Stimulated activated CD4-positive, alpha-beta T cell treated with anti-CD3 and anti-CD28 coated beads, TNF-alpha, amount 100 ng/mL, for 1 hour (primary cell): ENCODE measurements at places on chromosomes 1 and 21.

GRCh38 chr1:30904962-30905335 is 3.6 kb downstream of the SDC3 start:
- no peak for DNase-seq

- no peak for DNase-seq
Observed at GRCh38 chr1:63148825-63149645, 173.3 kb upstream of the FOXD3 start.

- no peak for DNase-seq
Observed at GRCh38 chr1:208108646-208109330, 135.4 kb downstream of the PLXNA2 start.

- DNase-seq: no peak
Observed at GRCh38 chr1:198160946-198161614, 4.3 kb downstream of the NEK7 start.

DNA sequence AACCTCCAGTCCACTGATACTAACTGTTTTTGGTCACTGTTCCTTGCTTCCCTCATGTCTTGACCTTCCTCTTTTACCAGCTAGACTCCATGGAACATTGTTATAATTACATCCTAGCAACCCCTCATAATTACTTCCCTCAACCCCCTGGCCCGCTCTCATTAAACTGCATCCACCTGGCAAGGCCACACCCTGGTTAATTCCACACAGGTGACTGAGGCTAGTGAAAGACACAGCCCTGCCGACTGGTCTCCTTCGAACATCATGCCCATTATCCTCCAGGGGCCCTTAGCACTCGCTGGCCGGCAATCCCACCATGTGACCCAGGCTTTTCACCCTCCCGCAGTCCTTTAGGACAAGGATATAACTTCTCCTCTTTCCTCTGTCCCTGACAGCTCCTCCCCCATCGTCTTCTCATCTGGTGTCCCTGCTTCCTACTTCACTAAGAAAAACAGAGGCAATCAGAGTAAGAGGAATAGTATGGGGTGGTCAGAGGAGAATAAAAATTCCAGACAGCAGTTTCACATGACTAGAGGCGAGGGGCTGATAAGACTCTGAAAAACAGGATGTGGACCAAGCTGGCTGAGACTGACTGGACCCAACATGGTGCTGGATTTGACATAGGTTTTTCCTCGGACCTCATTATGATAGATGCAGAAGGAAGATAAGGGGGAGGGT is 8.8 kb upstream of the TENT5B start:
- no peak for DNase-seq

DNA sequence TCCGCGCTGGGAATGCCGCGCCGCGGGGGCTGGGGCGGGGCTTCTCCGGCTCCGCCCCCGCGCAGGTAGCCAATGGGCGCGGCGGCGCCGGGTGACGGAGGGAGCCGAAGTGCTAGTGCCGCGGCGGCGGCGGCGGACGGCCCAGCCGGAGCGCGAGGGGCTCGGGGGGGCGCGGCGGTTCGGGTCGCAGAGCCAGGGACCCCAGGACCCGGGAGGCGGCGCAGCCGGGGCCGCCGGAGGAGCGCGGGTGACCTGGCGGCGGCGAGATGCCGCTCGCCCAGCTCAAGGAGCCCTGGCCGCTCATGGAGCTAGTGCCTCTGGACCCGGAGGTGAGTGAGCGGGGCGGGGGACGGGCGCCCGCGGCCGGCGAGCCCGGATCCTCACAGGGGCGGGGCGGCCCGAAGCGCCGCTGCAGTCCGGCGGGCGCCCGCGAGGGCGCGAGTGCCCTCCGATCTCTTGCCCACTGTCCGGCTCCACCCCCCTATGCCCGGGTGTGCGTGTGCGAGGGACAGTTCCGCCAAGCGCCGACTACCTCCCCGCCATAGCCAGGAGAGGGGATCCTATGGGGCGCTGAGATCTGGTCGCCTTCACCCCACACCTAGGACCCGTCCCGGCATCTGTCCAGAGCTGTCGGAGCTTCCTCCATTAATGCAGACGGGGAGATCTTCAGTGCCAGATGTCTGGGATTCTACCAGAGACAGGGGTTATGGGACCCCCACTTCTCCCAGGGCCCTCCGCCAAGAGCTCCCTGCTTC is at the start of gene RPS6KA1:
TSS of gene RPS6KA1 (plus strand) at position 107 of the 755 bp plus-strand sequence. CDS start at position 267, 160 bp downstream.
- DNase-seq: peak; percentile 50

GRCh38 chr1:73623946-73624345 is 574.0 kb downstream of the LRRIQ3 start:
- no peak for DNase-seq

DNA sequence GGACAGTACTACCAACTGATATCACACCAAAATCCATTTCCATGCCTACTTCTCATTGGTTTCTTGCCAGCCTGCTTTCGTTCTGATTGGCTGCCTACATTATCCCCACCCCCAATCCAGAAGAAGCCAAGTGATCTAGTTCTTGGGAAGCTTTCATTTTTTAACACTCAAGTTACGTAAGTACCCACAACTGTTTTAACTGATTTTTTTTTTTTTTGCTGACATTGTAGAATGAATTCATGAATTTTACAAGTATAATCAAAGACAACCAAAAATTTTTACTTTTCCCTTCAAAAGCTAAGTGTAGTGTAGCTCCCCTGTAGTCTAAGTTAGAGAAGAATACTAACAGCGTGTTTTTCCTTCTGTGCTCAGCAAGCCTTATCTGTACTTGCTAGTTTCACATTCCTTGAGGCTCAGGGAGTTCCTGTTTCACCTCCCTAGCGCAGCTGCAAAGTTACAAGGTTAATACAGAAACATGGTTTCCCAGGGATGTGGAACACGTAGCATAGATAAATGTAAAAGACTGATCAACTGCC is at the start of gene SLC9C2:
TSS of gene SLC9C2 (minus strand) at position 17 of the 536 bp plus-strand sequence. CDS start 1,296 bp downstream, outside the sequence.
- DNase-seq: no peak

DNA sequence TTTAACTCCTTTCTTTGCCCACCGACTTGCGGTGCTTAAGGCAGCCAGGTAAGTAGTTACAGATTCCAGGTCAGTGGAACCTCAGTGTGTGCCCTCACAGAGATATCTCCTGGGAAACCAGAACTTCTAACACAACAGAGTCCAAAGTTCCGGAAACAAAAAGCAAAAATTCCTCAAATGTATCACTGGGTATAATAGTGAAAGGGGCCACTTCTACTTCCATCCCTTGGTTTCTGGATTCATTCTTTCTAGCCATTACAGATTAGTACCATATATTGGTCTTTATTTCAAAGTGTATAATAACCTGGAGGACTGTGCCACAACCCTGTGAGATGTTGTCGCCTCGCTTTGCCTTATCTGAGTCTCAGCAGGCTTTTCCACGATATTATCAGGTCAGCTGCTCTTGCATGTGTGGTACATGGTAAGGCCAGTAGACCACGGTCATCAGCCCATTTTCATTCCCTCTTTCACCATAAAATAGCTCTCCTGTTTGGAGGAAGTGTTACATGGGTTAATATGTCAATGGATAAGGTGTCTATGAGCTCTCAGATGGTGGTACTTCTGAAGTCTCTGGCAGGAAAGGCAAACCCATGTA is 14.9 kb upstream of the VASH2 start:
- DNase-seq: no peak

- no peak for DNase-seq
Observed at GRCh38 chr1:47621483-47621882, 183.6 kb downstream of the FOXD2 start.

DNA sequence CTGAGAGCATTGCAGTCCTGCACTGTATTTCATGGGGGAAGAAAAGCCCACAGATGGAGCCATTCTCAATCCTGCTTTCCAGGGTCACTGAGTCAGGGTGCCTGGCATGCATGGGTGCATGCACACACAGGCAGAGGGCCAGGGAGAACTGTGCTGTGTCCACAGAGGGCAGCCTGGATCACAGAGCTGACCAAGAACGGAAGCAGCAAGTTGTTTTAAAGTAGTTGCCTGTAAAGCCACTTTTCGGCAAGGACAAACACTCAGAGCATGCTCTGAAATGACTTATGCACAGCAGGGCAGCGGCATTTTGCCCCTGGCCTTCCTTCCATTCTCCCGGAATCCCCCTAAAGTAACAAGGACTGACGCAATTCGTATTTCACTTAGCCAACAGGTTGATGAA is 3.6 kb downstream of the ERG start:
- no peak for DNase-seq

DNA sequence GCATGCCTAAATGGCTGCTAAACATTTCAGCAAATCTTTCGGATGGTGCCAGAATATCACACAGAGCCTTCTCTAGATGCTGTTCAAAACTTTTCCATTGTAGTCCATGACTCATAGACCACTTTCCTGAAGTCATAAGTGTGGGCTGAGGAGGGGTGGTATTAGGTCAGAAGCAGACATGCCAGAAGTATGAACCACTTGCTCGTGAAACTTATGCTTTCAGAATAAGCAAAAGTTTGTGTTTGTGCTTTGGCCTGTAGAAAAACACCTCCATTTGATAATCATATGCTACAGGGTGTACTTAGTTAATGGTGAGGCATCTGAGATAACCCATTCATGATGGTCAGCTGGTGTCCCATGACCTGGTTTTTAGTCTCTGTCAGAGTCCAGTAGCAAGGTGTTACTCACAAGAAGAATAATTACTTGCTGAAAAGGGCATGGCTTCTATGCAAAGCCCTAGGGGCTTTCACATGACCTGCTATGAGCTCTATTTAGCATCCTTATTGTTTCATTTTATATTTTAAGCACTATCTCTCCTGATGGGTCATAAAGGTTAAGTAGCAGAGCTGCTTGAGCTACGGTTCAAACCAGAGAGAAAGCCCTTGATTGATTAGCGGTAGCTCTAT is 183.1 kb upstream of the IVNS1ABP start:
- no peak for DNase-seq
